ENCODE measurements at places on chromosomes 12 and 14. TPM values are rescaled to one million over a fixed set of nuclear protein-coding genes. Genes with fewer than 3 reads are reported as not detected.

- DNase-seq = no peak
Measured at GRCh38 chr12:105194947-105195346, 41.0 kb downstream of the APPL2 start.

DNA sequence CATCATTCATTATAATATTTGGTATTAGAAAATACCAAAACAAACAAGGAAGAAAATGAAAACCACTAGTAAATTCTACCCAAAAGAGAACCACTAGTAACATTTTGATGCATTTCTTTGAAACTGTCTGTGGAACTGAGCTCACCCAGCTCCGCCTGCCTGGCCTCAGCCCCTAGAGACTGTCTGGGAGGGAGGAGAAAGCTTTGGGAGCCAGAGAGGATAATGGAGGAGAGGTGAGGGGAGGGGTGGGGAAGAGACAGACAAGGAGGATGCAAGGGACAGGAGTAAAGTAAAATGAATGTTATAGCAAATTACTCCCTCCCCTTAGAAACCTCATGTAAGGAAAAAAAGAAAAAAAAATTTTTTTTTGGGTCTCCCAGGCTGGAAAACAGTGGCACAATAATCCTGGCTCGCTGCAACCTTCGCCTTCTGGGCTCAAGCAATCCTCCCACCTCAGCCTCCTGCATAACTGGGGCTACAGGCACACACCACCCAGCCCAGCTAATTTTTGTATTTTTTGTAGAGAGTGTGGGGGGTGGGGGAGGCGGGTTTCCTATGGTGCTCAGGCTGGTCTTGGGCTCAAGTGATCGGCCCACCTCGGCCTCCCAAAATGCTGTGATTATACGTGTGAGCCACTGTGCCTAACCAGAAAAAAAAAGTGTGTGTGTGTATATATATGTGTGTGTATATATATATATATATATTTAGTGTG, 3.2 kb upstream of the MMP19 start:
- DNase-seq = no peak

FAM181A gene
- not detected for total RNA-seq

DNA sequence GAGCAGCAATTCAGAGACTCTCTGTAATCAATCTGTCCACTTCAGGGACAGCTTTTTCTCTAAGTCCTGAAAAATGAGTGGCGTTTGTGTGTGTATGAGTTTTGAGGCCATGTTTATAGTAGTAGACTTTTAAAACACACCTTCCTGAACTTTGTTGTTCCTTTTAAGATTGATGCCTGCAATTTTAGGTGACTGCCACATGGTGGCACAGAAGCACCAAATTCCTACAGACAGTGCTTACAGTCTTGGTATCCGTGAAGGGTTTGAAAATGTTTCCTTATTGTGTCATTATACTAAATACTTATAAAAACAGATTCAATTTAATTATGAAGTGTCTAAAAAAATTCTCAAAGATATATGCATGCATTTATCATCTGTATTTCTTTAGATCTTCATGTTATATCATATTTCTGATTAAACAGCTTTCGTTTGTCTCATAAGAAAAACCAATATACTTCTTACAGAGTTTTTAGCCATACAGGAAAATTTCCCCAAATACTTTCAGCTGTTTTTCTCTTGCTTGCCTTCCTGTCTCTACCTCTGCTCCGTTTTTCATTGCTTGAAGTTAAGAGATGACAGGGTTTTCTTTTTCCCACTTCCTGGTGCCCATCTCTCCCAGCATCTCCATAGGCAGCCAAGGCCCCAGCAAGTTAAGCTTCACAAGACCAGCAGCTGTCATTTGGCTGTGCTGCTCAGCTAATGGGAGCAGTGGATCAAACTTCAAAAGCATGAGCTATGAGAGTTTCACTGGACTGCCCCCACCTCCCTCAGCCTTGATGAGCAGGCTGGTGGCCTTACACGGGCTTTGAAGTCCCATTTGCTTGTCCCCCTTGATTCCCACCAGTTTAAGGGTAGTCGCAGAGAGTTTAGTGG, 259.6 kb downstream of the AKAP6 start:
- peak; percentile 60 for DNase-seq

- no peak for DNase-seq
Measured at GRCh38 chr14:75655235-75655634, 5.4 kb downstream of the ERG28 start.

GRCh38 chr12:120404271-120404670, 33.6 kb upstream of the COX6A1 start:
- DNase-seq = peak; percentile 69

INTS13 gene
- 63.0 TPM for total RNA-seq

IL22 gene
- not detected for total RNA-seq

DNA sequence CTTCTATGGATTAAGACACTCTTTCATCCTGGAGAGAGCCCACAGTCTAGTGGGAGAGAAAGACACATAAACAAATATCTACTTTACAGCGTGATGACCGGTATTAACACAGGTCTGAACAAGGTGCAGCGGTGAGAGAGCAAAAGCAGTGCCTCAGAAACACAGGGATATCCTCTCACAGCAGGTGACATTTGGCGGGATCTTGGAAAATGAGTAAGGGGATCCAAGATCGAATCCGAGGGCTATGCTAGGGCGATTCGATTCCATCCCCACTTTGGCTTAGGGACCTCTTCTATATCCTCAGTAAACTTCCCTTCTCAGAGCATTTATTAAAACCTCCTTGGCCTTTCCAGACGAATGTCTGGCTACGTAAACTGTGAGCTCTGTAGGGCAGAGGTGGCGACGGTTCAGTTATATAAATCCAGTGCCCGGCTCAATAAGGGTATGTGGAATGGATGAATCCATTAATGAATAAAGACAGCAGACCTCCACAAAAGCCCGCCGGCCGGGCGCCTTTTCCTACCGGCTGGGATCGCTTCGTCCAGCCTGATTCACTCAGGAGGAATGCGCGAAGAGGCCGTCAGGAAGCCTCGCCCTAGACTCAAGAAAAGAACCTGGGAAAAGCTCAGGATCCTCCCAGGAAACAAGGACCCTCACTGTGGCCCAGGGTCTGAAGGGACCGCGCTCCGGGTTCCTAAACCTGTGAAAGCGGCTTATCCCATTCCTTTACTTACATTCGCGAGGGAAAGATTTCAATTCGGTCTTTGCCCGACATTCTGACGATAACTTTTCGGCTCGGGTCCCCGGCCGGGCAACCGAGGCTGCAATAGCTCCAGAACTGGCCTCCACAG, 455 bp downstream of the ATP6V1D start:
- DNase-seq = peak; percentile 63

DNA sequence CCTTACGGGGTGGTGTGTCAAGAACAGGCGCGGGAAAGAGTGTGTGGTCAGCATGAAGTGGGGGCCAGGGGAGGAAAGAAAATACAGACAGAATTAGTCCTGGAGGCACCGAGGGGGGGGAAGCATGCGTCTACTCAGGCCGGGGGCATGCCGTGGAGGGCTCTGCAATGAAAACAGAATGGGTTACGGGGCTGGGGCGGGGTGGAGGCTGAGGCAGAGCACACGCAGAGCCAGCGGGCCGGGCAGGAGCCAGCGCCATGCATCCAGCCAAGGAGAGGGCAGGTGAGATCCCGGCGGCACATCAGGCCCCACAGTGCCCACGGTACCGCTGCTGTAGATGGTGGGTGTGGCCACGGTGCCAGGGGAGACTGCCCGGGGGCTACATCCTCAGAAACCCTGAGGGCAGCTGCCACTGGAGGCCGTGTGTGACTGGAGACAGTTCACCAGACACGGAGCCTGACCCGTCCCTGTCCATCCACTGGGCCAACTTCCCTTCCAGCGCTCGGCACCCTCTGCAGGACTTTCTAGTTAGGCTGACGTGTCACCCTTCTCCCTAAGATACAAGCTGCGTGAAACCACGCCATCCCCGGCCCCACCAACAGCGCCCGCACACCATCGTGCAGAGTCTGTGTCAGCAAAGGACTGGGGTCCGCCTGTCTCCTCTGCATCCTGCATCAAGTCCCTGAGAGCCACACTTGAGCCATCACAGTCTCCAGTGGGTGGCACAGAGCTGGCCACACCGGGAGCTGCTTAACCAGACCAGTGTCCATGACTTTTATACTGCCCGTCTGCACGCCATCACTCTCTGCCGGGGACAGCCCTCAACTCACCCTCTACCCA, 87.4 kb downstream of the PIWIL1 start:
- DNase-seq = peak; percentile 45

DNA sequence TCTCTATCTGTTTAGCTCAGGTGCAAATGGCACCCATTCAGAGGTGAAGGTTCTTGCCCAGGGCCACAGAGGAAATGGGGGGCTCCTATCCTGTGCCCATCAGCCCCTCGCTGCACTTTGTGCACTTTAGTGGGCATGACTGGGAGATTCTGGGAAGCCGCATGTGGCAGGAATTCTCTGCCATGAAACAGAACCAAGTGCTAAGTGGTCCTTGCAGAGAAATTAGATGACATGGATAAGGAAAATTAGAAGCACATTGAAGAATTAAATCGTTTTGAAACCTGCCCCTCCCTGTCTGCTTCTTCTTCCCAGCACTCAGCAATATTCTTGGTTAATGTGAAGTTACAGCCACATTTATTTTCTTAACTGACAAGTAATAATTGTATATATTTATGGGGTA, 185.2 kb upstream of the RTL1 start:
- DNase-seq = no peak

GRCh38 chr14:53596853-53597525, 359.6 kb downstream of the BMP4 start:
- no peak for DNase-seq

GRCh38 chr14:81453166-81453766, 53.1 kb upstream of the STON2 start:
- peak; percentile 85 for DNase-seq

- no peak for DNase-seq
Measured at GRCh38 chr12:14968478-14968877, 4.4 kb upstream of the PDE6H start.

KRT78 gene
- total RNA-seq = not detected

DNA sequence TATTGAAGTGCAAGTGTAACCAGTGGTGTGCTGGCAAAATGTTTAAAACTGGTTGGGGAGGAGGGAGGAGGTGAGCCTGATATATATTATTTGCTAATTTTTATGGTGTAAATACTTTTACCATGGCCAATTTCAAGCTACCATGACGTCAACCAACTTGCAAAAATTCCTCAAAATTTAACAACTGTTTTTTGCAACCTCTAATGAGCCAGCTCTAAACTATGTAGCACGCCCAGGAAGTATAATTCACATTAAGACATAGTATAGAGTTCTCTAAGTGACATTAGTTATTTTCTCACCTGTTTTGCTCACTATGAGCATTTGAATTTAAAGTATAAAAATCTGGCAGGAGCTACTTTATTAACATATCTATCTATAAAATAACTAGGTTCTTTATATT, 41.4 kb downstream of the ATL1 start:
- DNase-seq = no peak

DNAJC22 gene
- total RNA-seq = 2.9 TPM

DNA sequence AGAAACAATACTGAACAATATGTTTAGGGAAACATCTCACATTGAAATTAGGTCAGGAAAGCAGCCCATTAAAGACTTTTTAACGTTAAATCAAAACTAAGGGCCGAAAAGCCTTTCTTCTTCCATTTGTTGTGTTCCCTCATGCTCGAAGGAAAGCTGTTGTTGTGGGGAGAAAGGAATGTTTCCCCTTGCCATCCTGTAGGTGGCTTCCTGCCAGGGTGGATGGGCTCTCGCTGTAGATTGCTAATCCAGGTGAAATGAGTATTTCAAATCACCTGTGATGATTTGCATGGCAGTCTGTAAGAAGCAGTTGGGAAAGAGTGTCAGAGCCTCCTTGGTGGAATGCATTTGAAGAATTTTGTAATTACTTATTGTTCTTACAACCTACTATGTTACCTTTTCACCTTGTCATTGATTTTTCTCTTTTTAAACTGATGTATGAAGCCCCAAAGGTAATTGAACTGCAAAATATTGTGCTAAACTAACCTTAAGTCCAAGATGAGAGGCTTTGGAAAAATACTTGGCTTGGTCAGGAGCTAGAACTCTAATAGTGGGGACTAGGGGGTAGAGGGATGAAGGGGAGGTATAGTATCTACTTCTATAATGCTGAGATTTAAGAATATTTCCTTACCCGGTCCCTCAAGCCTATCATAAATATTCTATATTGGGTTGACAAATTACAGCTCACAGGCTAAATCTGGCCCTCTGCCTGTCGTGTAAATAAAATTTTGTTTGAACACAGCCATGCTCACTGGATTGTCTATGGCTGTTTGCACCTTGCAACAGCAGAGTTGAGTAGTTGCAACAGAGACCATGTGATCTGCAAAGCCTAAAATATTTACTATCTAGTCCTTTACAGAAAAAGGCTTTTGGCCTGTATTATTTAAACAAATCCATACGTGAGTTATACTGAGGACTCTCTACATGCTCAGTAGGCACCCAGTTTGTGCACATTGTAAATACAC, 7.7 kb upstream of the DCP1B start:
- DNase-seq = peak; percentile 75

DNA sequence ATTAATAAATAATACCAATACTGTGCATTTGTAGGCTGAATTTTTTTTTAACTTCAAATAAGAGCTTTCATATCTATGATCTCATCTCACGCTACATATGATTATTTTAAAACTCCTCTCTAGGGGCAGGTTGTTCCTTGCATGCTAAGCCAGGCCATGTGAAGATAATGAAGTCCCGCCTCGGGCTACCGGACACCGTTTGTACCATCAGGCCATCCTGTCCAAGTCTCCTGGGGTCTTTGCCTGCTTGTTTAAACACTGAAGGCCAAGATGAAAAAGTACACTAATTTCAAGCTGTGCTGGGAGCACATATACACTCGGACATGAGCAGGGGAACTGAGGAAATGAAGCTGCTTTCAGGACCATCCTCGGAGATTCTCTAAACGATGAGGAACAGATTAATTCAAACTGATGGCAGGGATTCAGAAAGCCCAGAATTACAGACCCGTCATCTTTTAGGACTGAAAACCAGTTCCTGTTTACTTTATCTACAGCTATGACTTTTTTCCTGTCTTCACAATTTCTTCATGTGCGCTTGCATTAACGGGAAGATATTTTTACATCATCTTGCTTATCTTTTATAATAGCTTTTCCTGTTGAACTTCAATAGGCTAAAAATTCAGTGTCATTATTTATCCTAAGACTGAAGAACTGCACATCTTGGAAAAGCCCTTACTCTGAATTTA, 6.3 kb upstream of the ABHD12B start:
- DNase-seq = no peak

GRCh38 chr14:50759800-50760543, 71.0 kb downstream of the NIN start:
- DNase-seq = no peak

DNA sequence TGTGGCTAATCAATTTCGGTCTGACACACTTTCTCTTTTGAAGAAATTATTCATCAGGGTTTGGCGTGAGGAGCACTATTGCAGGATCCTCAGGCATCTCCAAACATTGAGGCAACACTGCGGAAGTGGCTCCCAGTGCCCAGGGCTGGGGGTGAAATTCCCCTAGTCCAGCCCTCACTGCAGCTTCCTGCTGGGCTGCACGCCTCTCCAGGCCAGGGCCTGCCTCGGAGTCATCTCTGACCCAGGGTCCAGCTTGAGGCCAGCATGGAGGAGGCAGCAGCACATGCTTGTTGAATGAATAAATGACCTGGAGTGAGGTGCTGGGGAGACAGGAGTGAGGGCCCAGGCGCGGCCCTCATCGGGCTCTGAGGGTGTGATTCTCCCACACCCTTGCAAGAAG, 36.0 kb upstream of the TDRD9 start:
- no peak for DNase-seq

Data from endodermal cell (in vitro differentiated cells).